ENCODE measurements at places on chromosomes 11 and 22. TPM values are rescaled to one million over a fixed set of nuclear protein-coding genes. Genes with fewer than 3 reads are reported as not detected.

The SAA4 gene
- total RNA-seq: not detected

The RIC3 gene
- total RNA-seq: 11.8 TPM

The NXPE2 gene
- total RNA-seq: 0.21 TPM

The CRYBB2 gene
- total RNA-seq: not detected

The ARHGEF17 gene
- total RNA-seq: 64.4 TPM

All from heart left ventricle (tissue), 16 donors.